ENCODE measurements at places on chromosomes 5 and 9. TPM values are rescaled to one million over a fixed set of nuclear protein-coding genes. Genes with fewer than 3 reads are reported as not detected.

KCTD16 gene
- not detected for total RNA-seq

KLHL3 gene
- total RNA-seq: 11.0 TPM

VCP gene
- 113 TPM for total RNA-seq

PKN3 gene
- 18.7 TPM for total RNA-seq

PCDHA1 gene
- not detected for total RNA-seq

TYRP1 gene
- 2.9 TPM for total RNA-seq

PRKACG gene
- total RNA-seq: not detected

MCTP1 gene
- 29.3 TPM for total RNA-seq

TAF11L10 gene
- not detected for total RNA-seq

SEC24A gene
- 72.4 TPM for total RNA-seq

IFNE gene
- not detected for total RNA-seq

TMEM252 gene
- not detected for total RNA-seq

ZNF462 gene
- total RNA-seq: 15.2 TPM

C5orf58 gene
- 0.43 TPM for total RNA-seq

LCN10 gene
- total RNA-seq: 25.5 TPM

LRRTM2 gene
- not detected for total RNA-seq

HRH2 gene
- 5.0 TPM for total RNA-seq

RALGDS gene
- total RNA-seq: 41.4 TPM

MARVELD2 gene
- 37.1 TPM for total RNA-seq

SLC6A3 gene
- not detected for total RNA-seq

STXBP1 gene
- total RNA-seq: 14.9 TPM

ADGRV1 gene
- total RNA-seq: 1.4 TPM

ITGA1 gene
- total RNA-seq: 279 TPM

NR6A1 gene
- total RNA-seq: not detected

IL5 gene
- total RNA-seq: not detected

NPR3 gene
- total RNA-seq: not detected

UBE2QL1 gene
- total RNA-seq: 0.89 TPM

GPBP1 gene
- total RNA-seq: 155 TPM

Data from stomach (tissue), 19 donors.